Stimulated activated CD8-positive, alpha-beta memory T cell treated with anti-CD3 and anti-CD28 coated beads, Interleukin-15, amount 100 ng/mL, for 24 hours (primary cell): ENCODE measurements at places on chromosomes 4 and X.

- no peak for DNase-seq
These were observed 66.1 kb downstream of the DNAAF6 start for GRCh38 chrX:107272431-107272921.

- DNase-seq = no peak
These were observed 223.0 kb downstream of the ARHGAP10 start for GRCh38 chr4:147954850-147955249.

- no peak for DNase-seq
These were observed 22.7 kb downstream of the TENM3 start for GRCh38 chr4:182265881-182266280.

GRCh38 chrX:56564164-56564885 is 898 bp downstream of the UBQLN2 start:
- no peak for DNase-seq

GRCh38 chr4:182280436-182281111 is 37.4 kb downstream of the TENM3 start:
- DNase-seq = no peak

- no peak for DNase-seq
These were observed 31.2 kb downstream of the RPS6KA6 start for GRCh38 chrX:84156821-84157220.

- no peak for DNase-seq
These were observed 664.5 kb upstream of the HTR2C start for GRCh38 chrX:113919387-113919786.

- no peak for DNase-seq
These were observed 94.1 kb downstream of the COX18 start for GRCh38 chr4:72975488-72975784.

DNA sequence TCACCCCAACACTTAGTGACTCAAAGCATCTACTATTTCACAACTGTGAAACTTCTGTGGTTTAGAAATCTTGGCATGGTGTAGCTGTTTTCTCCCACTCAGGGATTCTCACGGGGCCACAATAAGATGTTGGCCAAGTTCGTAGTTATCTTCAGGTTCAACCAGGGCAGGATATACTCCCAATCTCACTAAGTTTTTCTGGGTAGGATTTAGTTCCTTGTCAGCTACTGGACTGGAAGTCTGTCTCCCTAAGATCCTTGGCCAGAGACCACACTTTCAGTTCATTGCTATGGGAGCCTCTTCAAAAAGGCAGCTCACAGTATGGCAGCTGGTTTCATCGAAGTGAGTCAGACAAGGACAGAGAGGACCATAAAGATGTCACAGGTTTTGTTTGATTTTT is 111.7 kb upstream of the PDHA2 start:
- no peak for DNase-seq

- no peak for DNase-seq
These were observed 127.7 kb downstream of the ASB9 start for GRCh38 chrX:15142084-15142715.

- no peak for DNase-seq
These were observed 26.9 kb upstream of the BBS12 start for GRCh38 chr4:122705547-122706117.

DNA sequence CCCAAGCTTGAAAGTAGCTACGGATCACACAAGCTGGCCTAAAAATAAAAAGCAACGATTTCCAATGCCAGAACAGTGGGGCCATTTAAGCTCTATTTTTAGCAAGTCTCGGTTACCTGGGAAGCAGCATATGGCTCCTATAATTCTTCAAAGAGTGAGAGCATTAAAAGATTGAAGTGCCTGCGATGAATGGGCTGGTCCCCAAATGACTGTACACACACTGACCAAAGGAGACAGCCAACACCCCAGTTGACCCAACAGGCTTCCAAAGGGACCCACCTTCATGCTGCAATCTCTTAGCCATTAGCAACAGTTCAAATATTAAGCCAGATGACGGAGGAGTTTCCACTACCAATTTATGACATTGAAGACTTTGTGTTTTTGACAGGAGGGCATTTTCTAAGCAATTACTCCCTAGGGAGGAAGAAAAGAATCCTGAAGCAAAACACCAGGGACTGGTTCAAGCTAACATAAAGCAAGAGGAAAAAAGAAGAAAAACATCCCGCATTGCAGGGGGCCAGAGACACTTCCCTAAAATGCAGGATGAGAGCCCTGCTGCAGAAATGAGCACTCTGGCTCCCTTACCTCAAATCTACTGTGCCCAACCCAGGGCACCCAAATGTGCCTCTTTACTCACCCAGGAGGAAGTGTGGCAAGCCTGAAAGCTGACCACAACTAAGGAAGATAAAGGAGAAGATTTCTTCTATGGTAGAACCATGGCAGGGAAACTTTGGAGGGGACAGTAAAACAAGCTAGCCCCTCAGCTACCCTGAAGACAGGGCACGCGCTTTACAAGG is 21.6 kb downstream of the SH3KBP1 start:
- no peak for DNase-seq

DNA sequence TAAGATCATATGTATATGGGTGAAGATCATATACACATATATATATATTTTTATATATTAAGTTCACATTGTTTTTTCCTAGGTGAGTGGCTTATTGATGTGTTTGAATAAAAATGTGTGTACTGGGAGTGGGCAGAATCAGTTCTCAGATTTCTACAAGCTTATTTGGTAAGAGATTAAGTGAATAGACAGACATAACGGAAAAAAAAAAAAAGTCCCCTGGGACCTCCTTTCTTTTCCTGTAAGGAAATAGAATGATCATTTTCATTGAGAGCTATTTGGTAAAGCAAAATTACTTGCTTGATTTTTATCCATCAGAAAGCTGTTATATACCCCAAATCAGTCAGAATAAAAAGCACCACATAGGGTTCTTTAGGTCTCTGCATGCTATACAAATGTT is 597.7 kb downstream of the PCDH18 start:
- DNase-seq = no peak

DNA sequence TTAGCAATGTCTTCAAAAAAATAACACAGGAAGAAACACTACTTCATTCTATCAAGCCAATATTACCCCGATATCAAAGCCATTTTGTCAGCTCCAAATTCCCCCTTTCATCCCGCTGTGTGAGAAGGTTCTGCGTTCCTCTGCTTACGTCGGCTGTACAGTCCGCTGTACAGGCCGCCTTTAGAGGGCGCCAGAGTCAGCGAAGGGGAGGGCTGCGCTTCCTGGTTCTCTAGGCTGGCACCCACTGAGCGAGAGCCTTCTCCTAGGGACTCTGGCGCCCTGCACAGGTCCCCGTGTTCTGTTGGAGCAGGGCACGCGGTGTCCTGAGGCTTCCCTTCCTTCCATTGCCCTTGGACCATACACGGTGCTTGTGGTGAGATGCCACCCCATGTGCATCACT is 25.3 kb upstream of the CT45A1 start:
- DNase-seq = no peak

- no peak for DNase-seq
These were observed 683 bp downstream of the EBP start for GRCh38 chrX:48522291-48522690.

DNA sequence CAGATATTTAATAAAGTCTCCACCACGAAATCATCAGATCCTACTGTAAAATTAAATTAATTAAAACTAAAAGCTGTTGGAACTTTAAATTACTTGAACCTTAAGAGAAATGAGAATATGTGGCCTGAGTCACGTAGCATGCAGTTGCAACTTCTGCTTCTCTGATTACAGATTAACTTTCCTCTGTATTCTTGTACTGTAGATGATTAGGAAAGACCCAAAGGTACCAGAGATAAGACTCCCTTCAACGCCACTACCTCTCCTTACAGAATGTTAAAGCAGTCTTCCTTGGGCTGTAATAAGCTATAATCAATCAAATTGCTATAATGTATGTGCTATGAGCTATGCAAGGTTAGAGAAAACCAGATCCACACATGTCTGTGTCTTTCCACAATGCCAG is 47.9 kb downstream of the FAM13A start:
- no peak for DNase-seq

GRCh38 chrX:78923198-78924015 is 21.8 kb upstream of the P2RY10 start:
- no peak for DNase-seq

GRCh38 chr4:81508411-81509185 is 36.9 kb upstream of the RASGEF1B start:
- DNase-seq = no peak

- no peak for DNase-seq
These were observed 320.4 kb upstream of the SLC7A11 start for GRCh38 chr4:138562544-138562991.

GRCh38 chr4:52957835-52958631 is 95.9 kb downstream of the RASL11B start:
- no peak for DNase-seq

DNA sequence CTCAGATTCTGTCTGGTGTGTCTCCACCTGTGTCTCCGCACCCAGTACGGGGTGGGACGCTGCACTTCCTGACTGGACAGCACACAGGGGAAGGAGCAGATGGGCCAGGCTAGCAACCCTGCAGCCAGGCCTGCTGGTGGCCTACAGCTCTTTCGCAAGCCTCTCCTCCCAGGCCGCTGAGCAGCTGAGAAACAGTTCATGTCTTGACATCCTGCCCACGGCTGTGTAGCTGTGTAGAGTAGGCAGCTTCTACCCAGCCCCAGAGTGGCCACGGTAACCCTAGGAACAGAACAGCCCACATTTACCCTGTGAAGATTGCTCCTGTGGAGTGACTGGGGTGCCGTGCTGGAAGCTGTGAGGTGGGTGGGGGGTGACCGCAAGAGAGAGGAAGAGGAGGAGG is 38.9 kb downstream of the CCNQ start:
- no peak for DNase-seq

GRCh38 chr4:102693262-102693850 is 67.4 kb downstream of the MANBA start:
- DNase-seq = no peak

GRCh38 chr4:21795091-21795490 is 153.5 kb downstream of the KCNIP4 start:
- DNase-seq = no peak
